ENCODE measurements at places on chromosomes 7 and 10.
A peak's percentile ranks its signal among the peaks of the same experiment; 100 is the strongest.

GRCh38 chr10:113071446-113071845, 121.4 kb downstream of the TCF7L2 start:
- DNase-seq: no peak

GRCh38 chr7:36923943-36924436, 199.7 kb upstream of the AOAH start:
- DNase-seq: no peak

DNA sequence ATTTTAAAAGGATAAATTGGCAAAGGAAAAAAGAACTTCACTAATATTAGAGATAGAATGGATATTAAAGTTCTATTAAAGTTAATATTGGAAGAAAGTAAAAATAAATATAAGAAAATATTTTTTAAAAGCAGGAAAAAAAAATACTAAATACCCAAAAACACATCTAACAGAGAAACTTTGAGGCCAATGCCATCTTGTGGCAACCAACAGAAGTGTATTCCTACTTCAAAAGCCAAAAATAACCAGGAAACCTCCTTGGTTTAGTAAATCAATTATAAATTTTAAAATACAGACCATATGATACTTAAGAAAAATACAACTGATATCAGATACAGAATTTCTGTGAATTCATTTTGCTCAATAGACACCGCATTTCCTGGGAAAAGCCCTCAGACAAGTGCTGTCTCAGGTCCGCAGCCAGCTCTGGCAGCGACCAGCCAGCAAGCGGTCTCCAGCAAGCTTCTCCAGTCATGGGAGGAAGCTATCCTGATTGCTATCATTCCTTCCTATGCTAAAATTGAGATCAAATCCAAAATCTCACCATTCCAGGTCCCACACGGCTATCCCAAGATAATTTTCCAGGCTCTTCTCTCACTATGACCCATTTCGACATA, 65.3 kb downstream of the LMBR1 start:
- DNase-seq: no peak

GRCh38 chr10:31278279-31278941, 40.6 kb upstream of the ZEB1 start:
- no peak for DNase-seq

DNA sequence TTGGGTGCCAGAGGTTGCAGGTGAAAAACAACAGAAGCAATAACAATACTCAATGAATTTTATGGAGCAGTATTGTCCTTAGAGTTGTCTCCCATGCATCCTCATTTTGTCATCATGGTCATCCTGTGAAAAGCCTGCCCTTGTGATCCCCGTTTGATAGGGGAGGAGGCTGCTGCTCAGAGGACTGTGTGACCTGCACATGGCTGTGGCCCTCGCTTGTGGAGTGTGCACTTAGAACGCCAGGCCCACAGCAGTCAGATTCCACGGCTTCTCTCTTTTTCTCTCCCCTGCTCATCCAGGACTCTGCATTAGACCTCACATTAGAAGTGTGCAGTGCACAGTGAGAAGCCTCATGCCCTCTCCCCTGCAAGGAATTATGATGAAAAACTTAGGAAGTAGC, 491.1 kb upstream of the KLF6 start:
- no peak for DNase-seq

DNA sequence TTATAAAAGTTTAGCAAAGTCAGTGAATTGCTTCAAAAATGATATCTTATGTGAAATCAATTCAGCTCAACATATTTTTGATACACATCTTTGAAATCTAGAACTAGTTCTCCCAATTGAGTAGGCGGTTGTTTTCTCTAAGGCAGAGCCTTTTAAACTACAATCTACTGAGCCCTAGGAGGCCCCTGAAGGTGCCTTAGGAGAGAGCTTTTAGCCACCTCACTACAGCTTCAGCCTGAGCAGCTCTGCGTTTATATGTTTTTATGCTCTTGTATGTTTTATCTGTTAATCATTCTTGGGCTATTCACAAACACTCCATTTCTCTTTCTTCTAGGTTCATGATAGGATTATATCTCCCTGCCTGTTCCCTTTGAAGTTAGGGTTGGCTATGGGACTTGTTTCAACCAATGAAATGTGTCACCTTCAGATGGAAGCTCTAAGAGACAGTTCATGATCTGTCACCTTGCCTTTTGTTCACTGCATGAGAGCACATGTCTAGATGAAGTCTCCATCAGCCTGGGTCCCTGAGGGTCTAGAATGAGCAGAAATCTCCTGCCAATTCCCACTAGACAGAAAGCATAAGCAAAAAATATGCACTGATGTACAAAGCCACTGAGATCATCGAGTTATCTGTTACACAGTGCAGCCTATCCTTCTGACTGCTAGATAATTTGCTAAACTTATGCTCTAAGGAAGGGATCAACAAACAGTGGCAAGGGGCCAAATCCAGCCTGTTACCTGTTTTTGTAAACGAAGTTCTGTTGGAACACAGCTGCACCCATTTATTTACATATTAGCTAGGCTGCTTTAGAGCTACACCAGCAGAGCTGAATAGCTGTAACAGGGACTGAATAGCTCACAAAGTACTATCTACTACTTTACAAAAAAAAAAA, 128.5 kb upstream of the CDK1 start:
- DNase-seq: no peak

DNA sequence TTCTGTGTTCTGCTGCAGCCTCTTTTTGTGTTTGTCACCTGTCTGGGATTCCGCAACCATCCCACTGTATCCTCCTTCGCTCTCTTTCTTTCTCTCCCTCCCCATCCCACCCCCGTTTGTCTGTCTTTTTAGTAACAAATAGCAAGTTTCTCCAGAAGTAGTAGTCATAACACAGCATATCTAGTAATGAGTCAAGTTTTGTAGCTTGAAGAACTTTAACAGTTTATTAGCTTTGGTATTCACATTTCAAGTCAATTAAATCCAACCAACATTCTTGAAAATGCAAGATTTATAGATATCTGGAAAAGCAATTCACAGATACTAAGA, 154.1 kb upstream of the MTPN start:
- DNase-seq: no peak

- no peak for DNase-seq
These were observed 3.7 kb upstream of the PLPP4 start for GRCh38 chr10:120453319-120453718.

DNA sequence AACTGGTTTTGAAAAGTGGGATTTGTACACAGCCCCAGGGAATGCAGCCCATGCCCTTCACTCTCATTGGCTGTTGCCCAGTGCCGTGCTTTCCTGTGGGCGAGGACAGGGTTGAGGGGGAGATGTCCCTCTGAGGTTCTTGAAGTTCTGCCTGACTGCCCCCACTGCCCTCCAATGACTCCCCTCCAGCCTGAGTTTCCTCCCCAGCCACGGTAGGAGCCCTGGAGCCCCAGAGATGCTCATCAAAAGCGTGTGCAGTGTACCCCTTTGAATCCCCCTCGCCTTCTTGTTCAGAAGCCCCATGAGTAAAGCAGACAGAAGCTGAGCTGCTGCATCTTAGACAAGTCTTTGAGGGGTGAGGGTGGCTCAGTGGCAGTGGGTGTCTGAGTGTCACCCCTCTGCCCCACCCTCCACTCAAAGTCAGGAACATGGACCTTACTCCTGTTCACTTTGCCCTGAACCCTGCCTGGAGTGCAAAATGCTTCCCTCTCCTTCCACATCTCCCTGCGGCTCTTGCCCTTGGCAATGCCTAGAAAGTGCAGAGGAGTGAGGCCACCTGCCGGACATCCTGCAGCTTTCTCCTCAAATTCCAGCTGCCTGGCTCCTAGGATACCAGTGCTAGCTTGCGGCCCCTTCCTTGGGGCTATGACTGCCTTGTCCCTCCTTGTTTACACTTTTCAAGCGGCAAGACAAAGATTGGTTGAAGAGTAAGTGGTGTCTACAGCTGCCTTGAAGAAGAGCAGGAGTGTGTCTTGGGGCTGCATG, 19.9 kb downstream of the FAM241B start:
- DNase-seq: no peak

- DNase-seq: no peak
These were observed 178.1 kb downstream of the ADAM12 start for GRCh38 chr10:126210051-126210651.

- no peak for DNase-seq
These were observed 665 bp upstream of the SRRT start for GRCh38 chr7:100874300-100874576.

- DNase-seq: no peak
These were observed 24.1 kb upstream of the TNS3 start for GRCh38 chr7:47605816-47606575.

- DNase-seq: no peak
These were observed 757.2 kb upstream of the PHF14 start for GRCh38 chr7:10216462-10216861.

DNA sequence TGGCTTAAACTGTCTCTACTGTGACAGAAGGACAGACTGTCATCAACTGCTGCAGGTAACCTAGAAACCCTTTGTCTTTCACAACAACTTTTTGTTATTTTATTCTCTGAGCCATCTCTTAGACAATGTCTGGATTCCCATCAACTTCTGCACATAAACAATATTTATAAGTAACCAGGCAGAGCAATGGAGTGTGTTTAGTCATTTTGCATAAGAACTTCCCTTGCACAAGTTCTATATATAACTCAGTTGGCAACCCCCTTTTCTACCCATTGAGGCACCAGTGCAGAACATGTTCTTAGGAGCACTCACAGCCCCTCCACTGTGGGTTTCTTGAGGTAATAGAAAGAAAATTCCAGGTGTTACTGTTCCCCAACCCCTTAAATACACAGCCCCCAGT, 65.0 kb upstream of the IL6 start:
- no peak for DNase-seq

DNA sequence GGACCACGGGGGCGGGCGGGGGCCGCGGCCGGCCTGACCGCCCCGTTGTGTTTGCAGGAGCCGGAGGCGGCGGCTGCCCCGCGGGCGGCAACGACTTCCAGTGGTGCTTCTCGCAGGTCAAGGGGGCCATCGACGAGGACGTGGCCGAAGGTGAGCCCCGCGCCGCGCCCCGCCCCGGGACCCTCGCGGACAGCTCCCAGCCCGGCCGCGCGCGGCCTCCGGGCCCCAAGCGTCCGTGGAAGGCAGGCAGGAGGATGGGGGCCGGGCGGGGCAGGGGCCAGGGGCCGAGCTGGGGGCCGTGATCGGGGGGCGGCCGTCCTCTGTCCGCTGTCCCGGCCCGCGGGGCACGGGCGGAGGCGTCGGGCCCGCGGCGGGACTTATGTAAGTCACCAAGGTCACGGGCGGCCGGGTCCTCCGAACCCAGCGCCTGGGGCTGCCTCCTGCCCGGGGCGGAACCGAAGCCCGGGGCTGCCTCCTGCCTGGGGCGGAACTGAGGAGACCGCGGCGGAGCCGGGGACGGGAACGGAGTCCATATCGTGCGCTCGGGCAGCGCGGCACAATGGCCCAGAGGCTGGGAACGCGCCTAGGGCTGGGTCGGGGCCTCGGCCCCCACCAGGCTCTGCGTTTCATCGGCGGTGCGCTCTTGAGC, 497 bp downstream of the PPP2R2D start:
- peak; percentile 77 for DNase-seq

DNA sequence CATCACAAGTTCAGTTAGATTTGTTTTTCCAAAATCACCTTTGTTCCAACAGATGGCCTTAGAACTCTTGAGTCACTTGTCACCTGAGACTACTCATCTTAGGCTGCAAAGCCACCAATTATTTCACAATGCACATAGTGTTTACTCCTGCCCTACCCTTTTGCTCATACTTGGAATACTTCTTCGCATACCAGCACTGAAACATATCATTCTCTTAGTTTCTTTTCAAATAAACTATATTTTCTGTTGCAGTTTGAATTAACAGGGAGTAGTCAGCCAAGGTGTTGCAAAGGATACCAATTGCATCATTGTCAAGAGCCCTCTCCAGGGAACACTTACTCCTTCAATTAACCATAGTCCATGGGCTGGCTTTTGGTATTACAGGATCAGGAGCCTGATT, 71.0 kb downstream of the CASD1 start:
- DNase-seq: no peak

GRCh38 chr7:32583791-32584190, 88.5 kb downstream of the AVL9 start:
- no peak for DNase-seq

DNA sequence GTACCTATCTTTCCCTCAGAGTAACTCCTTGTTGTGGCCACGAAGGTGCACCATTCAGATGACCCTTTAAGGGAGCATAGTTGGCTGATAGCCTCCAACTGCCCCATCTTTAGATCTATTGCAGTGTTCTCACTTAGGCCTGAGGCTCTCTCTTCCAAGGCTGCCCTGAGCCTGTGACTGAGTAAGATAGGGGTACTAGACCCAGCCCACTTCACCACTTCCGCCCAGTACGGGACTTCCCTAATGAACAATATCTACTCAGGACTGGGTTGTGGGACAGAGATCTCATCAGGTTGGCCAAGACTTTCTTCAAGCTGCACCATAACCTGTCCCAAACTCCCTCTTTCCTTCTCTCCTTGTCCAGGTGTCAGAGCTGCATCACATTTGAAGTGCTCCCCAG, 5.7 kb upstream of the GNAI1 start:
- DNase-seq: no peak
